ENCODE measurements at places on chromosomes 7 and 10. TPM values are rescaled to one million over a fixed set of nuclear protein-coding genes. Genes with fewer than 3 reads are reported as not detected.
A peak's percentile ranks its signal among the peaks of the same experiment; 100 is the strongest.

GRCh38 chr10:8586504-8586903, 532.0 kb downstream of the GATA3 start:
- DNase-seq: no peak

DNA sequence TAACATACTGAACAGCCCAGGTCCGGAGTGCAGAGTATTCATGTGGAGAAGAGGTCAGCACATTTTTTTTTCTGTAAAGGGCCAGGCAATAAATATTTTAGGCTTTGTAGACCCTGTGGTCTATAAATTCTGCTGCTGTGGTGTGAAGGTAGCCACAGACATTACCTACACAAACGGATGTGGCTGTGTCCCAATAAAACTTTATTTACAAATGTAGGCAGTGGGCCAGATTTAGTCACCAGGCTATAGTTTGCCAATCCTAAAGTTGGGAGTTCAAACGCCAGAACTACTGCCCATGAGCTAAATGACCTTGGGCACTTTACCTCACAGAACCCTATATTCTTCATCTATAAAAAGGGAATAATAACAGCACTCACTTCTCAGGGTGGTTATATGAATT, 13.4 kb downstream of the FAM53B start:
- DNase-seq: no peak

MRC1 gene
- 1.7 TPM for total RNA-seq

PROSER2 gene
- 3.1 TPM for total RNA-seq

SPOCK2 gene
- total RNA-seq: 267 TPM

- peak; percentile 55 for DNase-seq
These were observed 60.8 kb upstream of the BTRC start for GRCh38 chr10:101293007-101293723.

CPA2 gene
- not detected for total RNA-seq
